NCI-H1694 (cell line): ENCODE measurements at places on chromosomes 12 and 14.

DNA sequence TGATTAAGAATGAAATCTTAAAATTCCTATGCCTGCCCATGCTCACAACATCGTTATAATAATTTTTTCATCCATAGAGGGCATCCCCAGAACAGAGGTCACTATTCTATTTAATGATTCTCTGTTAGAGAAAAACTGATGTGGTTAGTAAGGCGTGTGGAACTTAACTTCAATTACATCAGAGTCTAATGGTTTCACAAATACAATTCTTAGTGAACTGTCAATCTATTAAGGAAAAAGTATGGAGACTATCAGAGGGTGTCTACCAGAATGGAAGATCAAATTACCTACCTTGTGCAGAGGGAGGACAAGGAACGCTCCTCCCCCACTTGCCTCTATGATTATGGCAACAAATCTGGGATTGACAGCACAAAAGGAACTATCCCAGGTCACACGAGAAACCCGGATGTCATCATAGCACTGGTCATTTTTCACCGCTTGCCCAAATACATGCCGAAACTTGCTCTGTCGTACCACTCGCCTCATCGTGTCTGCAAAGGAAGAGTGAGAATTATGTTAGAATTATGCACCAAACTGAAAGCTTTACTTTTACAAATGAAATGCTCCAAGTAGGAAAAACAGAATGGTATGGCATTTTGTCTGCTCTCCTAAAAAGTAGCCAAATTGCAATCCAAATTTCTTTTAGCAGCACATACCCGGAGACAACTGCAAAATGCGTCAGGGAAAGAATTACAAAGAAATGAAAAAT is 30.3 kb downstream of the CORO1C start:
- DNase-seq, result no peak

DNA sequence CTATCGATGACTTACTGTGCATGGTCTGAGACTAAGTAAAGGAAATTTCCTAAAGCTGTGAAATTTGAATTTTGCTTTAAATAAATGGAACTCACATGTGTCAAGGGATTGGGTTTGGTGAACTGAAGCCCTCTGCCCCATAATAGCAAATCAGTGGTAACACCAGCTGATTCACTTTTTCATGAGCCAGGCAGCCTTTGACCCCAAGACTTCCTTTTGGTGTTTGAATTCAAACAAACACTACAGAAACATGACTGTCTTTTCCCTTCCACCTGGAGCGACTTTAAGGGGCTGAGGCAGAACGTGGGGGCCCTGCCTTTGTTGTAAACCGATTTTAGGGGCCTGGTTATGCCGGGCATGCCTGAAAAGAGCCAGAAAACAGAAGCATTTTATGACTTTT is 28.8 kb downstream of the KCTD10 start:
- DNase-seq, result no peak

GRCh38 chr12:4997939-4998338 is 45.7 kb upstream of the KCNA5 start:
- no peak for DNase-seq

GRCh38 chr14:74019408-74020137 is 424 bp downstream of the BBOF1 start:
- DNase-seq, result no peak

- DNase-seq, result no peak
Observed at GRCh38 chr12:65923228-65923627, 98.9 kb downstream of the HMGA2 start.

DNA sequence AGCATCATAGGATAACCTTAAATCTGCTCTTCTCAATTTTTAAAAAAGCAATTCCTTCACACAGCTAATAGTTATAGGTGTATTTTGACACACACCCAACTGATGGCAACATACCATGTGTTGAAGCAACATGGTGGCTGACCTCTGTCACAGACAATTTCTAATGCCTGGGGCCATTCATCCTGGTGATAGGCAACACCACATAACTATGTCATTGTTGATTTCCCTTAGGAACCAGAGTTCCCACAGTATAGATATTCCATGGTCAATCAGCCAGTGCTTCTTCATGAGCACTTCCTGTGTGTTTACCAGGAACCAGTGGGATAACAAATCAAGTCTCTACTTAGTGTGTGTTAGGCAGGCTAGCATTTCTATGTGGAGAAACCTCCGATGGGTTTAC is 88.3 kb downstream of the FIGNL2 start:
- DNase-seq, result no peak

GRCh38 chr12:72546106-72546505 is 273.9 kb downstream of the TRHDE start:
- DNase-seq, result no peak

- no peak for DNase-seq
Observed at GRCh38 chr12:57586128-57586527, 4.9 kb upstream of the PIP4K2C start.

DNA sequence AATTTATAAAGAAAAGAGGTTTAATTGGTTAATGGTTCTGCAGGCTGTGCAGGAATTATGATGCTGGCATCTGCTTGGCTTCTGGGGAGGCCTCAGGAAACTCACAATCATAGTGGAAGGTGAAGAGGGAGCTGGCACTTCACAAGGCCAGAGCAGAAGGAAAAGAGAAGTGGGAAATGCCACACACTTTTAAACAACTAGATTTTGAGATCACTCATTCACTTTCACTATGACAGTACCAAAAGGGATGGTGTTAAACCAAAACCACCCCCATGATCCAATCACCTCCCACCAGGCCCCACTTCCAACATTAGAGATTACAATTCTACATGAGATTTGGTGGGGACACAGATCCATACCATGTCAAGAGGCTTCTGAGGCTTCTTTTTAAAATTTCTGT is 62.6 kb downstream of the SLC38A4 start:
- DNase-seq, result no peak

DNA sequence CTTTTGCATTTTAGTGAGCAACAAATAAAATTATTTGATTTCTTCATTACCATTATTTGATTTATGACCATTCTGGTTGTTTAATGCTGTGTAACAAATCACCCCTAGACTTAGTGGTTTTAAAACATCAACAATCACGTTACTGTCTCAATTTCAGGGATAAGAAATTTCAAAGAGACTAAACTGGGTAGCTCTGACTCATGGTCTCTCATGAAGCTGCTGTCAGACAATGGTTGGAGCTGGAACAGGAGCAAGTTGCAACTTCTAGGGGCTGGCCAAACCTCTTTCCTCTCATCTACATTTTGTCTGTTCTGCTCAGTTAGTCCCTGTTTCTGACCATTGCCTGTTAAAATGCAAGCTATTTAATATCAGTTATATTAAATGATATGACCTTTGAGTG is 517.0 kb downstream of the KCNH5 start:
- DNase-seq, result no peak

DNA sequence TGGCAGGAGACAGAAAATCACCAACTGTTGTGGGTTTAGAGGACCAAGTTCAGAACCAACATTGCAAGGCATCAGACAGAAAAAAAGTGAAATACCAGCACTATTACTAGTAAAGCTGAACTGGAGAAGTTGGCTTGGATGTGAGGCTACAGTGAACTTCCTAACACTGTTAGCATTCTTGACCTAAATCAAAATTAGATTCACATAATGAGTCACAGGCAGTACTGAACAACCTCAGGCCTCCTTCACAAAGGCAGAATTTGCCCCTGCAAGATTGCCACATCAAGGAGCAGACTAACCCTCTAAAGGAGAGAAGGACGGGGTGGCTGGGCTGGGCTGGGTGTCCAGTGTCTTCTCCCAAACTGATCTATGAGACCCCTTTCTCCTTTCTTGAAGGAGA is 539.7 kb downstream of the SNAPC1 start:
- no peak for DNase-seq

- DNase-seq, result no peak
Observed at GRCh38 chr12:11633968-11634367, 15.5 kb upstream of the ETV6 start.

- DNase-seq, result no peak
Observed at GRCh38 chr14:54446161-54446693, 5.1 kb upstream of the CNIH1 start.

DNA sequence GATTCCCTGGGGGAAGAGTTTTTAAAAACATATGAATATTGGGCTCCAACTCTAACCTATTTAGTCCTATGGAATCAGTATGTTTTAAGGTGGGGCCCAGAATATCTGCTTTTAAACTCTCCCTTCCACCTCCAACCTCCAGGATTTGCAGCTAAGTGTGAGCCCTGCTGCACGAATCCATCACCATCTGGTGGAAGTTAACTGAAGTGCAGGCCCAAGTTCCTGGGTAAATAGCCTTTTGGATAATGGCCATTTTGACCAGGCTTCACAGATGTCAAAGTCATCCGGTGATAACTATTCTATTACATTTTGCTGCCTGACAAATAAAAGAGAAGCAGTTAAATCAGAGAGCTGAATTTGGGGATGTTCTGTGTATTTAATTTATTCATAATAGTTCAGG is 58.1 kb upstream of the RMST start:
- DNase-seq, result peak; percentile 7

- DNase-seq, result no peak
Observed at GRCh38 chr14:75824318-75824717, 157.5 kb downstream of the TGFB3 start.

DNA sequence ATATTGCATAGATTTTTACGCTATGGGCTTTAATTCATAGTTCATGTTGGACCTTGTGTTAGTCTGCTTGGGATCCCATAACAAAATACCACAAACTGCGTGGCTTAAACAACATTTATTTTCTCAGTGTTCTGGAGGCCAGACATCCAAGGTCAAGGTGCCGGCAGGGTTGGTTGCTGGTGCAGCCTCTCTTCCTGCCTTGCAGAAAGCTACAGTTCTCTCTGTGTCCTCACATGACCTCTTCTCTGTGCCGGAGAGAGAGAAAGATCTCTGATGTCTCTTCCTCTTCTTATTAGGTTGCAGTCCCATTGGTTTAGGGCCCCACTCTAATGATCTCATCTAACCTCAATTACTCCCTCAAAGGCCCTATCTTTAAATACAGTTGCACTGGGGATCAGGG is 170.5 kb downstream of the IPO8 start:
- no peak for DNase-seq

GRCh38 chr12:76020281-76020680 is 11.3 kb downstream of the PHLDA1 start:
- no peak for DNase-seq

DNA sequence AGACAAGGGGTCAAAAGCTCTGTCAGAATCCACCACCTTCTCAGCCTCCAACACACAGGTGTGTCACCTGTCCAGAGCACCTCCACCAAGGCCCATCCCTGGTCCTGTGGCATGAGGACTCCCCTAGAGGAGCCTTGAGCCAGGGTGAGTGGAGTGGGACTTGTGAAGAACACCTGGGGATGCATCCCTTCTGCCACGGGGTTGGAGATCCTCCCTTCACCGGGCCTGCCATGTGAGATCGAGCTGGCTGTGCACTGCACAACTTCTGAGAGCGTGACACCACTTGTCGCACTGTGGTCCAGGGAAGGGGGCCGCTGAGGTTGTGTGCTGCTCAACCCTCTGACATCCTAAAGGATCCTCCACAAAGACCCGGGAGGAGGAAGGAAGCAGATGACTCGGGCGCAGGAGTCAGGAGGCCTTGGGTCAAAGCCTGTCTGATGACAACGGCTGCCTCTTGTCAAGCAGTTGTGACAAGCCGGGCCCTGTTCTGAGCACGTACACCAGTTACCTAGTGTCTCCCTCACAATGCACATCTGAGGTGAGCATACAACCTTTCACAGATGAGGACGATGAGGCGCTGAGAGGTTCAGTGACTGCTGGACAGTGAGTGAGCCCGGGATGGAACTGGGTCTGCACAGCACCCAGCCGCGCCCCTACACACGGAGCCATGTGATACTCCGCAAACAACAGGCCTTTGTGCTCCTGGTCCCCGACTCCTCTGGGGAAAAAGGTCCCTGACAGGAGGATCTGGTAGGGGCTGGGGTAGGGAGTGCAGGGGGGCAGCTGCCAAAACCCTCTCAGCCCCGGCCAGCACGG is 35.6 kb downstream of the CHGA start:
- DNase-seq, result no peak

DNA sequence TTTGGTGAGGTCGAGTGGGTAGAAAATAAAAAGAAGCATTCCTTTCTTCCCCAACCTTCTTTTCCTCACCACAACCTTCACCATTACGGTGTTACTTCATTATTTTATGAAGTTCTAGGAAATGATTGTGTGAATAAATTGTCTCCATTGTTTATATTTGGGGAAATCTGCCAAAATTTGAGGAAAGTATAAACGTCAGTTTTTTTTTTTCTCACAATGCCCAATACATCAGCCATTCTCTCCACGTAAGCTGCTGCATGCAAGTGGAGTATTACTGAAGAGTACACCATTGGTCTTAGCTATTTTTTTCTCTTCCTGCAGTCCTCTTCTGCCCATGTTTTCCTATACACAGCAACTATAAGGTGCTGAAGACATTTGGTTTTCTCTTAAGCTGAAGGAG is 9.1 kb upstream of the POLR3B start:
- no peak for DNase-seq

- no peak for DNase-seq
Observed at GRCh38 chr14:50828721-50829488, 2.1 kb downstream of the NIN start.

DNA sequence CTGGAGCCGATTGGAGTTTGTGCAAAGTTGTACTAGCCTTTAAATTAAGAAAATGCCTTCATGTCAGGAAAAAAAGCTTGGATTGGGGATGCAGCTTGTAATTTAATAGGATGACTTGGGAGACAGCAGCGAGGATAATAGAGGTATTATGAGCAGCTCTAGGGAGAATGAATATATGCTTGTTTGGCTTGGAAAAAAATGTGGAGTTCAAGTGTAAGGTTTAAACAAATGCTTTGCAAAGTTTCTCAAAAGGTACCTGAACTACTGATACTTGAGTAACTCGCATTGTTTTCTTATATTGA is 65.3 kb upstream of the RASSF3 start:
- DNase-seq, result no peak

- DNase-seq, result no peak
Observed at GRCh38 chr14:59698793-59699192, 122.2 kb upstream of the CCDC175 start.

- DNase-seq, result no peak
Observed at GRCh38 chr12:47311568-47311967, 231.8 kb upstream of the AMIGO2 start.

DNA sequence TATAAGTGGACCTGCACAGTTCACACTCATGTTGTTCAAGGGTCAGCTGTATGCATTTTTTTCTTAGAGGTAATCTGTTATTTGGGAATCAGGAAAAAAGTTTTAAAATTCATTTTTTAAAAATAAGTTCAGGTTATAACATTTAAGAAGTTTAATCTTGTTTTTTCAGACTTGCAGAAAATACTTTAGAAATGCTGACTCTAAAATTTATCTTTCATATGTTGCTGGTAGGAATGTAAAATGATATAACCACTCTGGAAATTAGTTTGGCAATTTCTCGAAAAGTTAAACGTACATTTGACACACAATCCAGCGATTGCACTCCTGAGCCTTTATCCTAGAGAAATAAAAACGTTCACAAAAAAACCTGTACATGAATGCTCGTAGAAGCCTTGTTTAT is 4.7 kb downstream of the VRK1 start:
- DNase-seq, result no peak
